Prostate gland (tissue), 2 donors: ENCODE measurements at places on chromosomes 3 and 15. TPM values are rescaled to one million over a fixed set of nuclear protein-coding genes. Genes with fewer than 3 reads are reported as not detected.

The KLHL24 gene
- 69.5 TPM for total RNA-seq

The SATB1 gene
- total RNA-seq, result 51.7 TPM

DNA sequence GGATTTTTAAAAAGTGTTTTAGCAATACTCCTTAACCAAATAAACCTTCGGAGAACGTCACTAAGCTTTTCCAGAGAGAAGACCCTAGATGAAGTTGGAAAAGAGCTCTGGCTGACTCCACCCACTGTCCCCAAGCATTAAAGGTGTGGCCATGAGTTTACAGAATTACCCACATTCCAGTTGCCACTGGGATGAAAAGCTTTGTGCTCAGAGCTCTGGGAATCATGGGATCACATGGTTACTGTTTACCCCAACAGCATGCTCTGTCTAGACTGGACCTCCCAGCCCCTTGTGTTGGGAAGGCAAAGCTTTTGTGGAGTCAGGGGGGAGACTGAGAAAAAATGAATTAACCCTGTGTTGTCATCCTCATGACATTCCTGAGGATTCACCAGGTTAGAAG is 55.3 kb downstream of the CCK start:
- DNase-seq, result no peak

DNA sequence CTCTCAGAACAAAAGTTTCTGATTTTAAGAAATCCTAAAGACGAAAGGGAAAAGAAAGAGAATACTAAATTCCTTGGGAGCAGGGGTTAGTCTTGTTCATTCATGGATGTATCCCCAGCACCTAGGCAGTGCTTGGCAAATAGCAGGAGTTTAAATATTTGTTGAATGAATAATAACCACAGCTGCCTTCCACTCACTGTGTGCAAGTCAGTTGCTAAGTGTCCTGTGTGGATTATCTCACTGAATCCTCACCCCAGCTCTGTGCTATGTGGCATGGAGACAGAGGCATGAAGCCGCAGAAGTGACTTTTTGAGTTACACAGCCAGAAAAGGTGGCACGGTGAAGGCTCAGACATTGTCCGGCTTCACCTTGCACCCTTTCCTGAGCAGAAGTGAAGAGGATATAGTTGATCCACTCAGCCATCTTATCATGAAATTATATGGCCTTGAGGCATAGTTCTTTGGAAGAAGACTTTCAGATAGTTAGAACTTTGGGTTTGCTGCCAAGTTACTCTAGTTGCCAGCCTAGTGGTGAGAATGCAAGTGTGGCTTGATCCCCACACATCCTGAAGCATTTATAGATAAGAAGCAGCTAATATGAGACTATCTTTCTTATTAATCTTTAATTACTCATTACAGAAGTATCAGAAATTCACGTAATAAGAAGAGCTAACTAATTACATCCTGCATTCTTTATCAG is 355.5 kb downstream of the LRTM1 start:
- DNase-seq, result no peak

GRCh38 chr3:131174752-131175151 is 148.1 kb downstream of the NEK11 start:
- DNase-seq, result no peak
